ENCODE measurements at places on chromosomes 7 and 10.

DNA sequence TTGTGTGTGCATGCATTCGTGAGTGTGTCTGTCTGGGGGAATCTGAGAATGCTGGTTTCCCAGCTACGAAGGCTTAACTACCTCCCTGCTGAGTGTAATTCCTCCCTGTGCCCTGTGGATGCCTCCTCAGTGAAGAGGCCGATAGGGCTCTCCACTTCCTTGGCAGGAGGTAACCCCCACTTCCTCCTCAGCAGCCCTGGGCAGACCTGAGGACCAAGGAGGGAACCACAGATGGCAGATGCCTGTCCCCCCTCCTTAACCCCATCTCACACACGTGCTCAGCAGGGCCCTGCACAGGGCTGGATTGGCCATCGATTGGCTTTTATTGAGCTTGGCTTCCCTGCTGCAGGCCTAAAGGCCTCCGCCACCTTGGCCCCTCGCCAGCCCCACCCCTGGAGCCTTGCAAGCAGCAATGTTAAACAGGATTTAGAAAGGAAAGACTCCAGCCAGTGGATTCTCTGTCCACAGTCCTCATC lies 45.6 kb upstream of the LRRC4 start:
- DNase-seq, result no peak

GRCh38 chr7:11130601-11131000 lies 156.9 kb downstream of the PHF14 start:
- DNase-seq, result no peak

GRCh38 chr7:55733241-55734140 lies 129.1 kb downstream of the SEPTIN14 start:
- DNase-seq, result no peak

GRCh38 chr10:122494173-122494820 lies 32.9 kb downstream of the HTRA1 start:
- no peak for DNase-seq

GRCh38 chr10:122855745-122856144 lies 10.1 kb upstream of the CUZD1 start:
- no peak for DNase-seq

DNA sequence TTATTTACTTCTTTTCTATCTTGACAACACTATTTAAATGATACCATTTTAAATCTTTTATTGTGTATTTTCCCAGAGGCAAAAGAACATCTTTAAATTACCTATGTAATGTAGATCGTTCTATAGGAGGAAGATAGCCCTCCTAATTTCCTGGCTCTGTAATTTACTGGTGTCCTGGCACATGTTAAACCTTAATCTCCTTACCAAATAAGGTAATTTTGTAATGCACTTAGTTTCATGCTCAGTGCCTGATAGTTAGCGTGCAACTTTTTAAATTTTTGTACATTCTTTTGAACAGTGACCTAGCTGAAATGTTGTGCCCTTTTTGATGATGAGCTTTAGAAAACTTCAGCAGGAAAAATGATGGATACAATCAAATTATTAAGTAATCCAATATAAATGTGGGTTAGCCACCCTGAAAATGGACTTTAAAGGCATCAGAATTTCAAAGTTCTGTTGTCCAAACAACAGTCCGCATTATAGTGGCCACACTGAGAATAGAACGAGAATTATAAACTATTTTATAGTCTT lies 81.4 kb downstream of the ABCB5 start:
- no peak for DNase-seq

- no peak for DNase-seq
Observed at GRCh38 chr10:114478281-114478680, 74.0 kb upstream of the AFAP1L2 start.

DNA sequence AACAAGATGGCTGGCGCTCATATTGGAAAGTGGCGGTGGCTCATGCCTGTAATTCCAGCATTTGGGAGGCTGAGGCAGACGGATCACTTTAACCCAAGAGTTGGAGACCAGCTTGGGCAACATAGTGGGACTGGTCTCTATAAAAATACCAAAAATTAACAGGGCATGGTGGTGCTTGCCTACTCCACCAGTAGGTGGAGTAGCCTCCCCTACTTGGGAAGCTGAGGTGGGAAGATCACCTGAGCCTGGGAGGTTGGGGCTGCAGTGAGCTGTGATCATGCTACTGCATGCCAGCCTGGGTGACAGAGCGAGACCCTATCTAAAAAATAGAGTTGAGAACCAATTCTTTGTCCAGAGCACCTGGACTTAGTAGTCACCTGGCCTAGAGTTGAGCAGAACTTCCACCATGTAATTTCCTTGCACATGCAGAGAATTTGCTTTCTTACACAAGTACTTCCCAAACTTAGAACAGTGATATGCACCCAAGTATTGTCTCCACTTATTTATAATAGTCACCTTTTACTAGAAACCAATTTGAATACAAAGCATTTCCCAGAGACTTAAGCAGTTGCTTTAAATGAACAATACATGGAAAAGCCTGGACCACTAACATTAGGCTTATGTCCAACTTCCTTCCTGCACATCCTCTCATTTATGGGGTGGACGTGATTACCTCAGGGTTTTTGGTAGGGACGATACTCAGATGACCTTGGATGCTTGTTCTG lies 15.9 kb downstream of the LAMB4 start:
- DNase-seq, result peak; percentile 27

DNA sequence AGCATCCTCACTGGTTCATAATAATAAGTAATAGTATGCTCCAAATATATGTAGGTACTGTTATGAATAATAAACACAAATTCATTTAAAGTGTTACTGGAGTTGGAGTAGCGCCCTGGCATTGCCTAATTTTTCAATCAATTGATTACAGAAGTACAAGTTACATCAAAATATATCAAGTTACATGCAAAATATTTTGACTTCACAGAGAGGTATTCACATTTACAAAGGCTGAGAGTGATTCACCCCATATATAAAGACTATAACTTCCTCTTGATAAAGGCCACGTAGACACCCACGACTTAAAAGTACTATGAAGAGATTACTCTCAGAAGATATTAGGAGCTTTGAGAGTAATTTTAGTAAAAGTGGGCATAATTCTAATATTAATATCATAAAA lies 13.6 kb upstream of the COL17A1 start:
- DNase-seq, result no peak

DNA sequence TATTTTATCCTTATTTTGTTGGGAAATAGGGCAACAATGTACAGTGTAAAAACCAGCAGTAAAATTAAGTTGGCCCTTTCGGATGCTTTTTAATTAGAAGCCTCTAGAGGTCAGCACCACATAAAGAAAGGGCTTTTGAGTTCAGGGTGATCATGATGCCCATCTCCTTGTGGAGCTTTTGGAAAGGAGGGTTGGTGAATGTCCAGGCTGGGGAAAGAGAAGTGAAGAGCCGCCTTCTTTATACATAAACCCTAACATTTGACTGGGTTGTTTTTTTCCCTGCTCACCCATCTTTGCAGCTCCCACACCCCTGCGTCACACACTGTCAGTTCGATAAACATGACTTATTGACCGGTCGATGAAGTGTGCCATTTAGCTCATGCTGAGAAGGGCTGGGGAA lies 29.8 kb downstream of the MTURN start:
- DNase-seq, result peak; percentile 69

DNA sequence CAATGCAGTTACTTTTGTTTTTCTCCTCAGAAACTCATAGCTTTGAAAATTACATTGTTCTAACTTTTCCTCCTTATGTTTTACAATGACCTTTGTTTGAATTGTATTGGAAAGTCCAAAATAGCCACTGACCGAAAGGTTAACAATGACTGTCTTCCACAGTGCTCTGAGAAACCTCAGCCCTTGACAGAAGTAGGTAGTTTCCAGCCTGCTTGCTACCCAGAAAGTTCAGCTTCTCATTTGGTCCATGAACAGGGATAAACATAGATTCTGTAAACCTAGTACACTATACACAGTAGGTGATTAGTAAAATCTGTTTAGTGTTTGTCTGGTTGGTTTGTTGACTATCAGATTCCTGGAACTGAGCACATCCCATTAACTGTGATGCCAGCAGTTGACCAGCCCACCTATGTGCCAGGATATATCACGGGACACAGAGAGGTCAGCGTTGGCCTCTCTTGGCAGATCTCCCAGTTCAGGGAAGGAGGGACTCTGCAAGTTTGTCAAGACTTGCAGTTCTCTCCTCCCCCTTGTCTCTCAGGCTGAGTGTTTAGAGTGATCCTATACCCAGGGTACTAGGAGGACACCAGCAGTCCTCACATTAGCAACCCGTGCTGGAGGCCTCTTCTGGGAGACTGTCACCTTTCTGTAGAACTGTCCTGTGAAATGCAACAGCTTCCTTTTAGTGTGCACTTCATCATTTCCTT lies 297.6 kb downstream of the ARHGAP12 start:
- DNase-seq, result no peak

DNA sequence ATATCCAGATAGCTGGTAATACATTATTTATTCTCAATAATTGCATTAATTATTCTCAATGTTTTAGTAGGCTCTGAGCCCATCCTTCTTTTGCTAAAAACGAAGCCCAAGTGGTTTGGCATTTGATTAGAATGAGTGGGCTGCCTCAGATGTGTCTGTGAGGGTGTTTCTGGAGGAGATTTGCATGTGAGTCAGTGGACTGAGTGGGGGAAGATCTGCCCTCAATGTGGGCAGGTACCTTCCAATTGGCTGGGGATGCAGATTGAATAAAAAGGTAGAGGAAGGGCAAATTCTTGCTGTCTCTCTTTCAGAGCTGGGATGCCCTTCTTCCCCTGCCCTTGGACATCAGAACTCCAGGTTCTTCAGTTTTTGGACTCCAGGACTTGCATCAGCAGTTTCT lies 290.6 kb upstream of the SMIM30 start:
- no peak for DNase-seq

DNA sequence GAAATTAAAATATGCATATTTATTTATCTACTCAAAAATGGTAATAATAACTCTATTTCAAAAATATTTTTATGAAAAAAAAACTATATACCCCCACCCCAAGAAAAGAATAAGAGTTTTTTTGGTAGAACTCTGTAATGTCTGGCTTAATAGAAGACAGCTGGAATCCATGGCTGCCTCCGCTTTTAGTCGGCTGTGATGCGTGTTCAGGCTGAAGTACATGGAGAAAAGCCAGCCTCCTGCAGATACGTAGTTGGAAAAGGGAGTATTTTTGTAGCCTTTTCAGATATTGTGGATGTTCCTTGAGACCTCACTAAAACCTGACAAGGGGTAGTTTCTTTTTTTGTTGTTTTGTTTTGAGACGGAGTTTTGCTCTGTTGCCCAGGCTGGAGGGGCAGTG lies 10.0 kb downstream of the FOXK1 start:
- no peak for DNase-seq

- DNase-seq, result no peak
Observed at GRCh38 chr10:60444494-60445064, 54.9 kb upstream of the ANK3 start.

- no peak for DNase-seq
Observed at GRCh38 chr7:55515569-55516279, 56.6 kb downstream of the VOPP1 start.

DNA sequence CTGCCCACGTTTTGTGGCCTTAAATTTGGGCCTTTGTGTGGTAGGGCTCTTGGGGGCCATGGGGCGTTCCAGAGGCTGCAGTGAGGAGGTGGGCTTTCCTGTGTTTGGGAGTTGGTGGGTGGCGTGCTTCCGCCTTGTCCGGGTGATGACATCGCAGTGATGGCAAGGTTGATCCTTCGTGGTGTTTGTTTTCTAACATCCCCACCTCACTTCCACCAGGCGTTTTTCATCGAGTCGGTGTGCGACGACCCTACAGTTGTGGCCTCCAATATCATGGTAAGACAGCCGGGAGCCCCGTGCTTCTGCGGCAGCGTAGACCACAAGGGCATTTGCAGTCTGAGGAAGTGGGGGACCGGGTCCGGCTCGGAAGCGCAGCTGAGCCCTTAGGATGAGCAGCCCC lies 14.2 kb downstream of the PFKFB3 start:
- no peak for DNase-seq

- no peak for DNase-seq
Observed at GRCh38 chr10:126969310-126969709, 64.1 kb downstream of the DOCK1 start.

DNA sequence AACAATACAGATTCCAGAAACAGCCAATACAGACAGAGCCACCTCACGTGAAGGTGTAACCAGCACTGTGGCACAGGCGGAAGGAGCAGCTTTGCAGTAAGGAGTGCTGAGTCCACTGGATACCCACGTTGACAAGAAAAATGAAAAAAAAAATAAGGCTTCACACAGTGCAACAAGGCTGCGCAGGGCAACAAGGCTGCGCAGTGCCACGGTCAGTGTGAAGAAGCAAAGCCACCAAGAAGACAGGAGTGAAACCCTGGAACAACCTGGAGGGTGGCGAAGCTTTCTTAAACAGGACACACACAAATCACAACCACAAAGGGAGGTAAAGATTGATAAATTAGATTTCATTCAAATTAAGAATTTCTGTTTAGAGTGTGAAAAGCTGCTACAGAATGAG lies 204.0 kb downstream of the MAD1L1 start:
- DNase-seq, result no peak

DNA sequence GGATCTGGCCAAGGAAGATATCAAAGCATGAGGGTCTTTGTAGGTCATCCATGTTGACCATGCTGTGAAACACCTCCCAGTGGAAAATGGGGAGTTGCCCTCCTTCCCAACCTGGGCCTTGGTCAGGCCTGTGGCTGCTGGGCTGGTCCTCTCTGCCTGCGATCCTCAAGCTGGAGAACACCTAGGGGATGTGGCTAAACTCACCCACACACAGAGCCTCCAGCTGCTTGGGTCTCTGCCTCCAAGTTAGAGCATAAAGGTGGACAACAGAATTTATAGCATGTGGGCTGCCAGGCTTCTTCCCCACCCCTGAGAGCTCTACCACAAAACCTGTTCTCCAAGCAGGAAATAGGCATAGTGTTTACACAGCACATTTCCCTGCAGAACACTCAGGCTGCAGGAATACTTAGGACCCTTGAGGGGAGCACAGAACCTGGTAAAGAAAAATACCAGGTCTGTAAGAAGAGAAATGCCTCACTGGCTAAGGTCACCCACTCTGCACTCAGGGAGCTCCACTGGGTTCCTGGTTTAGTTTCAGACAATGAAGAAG lies at the start of gene SFTPA2:
SFTPA2 (minus strand) TSS at position 248 of the 550 bp plus-strand sequence. CDS start 924 bp downstream, outside the sequence.
- no peak for DNase-seq

DNA sequence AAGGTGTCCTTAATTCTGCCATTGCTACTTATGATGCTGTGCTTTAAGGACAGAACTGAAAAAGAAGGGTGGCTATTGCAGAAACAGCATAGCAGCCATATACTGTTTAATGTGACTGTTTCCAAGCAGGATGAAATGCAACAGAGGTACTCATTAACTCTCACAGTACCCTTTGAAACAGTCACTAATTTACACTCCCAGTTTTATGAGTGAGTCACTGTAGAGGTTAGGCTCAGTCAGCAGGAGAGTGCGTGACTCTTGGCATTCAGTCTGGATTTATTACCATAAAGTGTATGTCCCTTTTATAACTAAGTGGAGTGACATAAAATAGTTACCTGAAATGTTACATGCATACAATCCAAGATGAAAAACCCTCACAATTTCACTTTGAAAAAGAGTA lies 27.7 kb downstream of the ALDH18A1 start:
- DNase-seq, result no peak

GRCh38 chr7:37007268-37007667 lies 283.0 kb upstream of the AOAH start:
- no peak for DNase-seq

DNA sequence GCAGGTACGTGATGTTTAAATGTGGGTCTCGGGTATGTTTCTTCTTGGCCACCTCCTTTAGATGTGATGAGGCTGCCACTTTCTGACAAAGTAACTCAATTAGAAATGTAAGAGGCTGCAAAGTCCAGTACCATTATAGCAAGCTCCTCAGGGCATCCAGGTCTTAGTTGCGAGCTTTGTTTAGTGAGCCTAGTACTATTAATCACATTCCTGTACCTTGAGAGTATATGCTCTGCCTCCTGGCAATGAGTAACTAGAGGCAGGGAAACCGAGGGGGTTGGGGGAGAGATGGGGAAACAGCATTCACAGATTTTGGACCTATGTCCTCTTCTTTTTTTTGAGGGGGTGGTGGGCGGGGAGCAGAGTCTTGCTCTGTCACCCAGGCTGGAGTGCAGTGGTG lies 131.8 kb downstream of the GFRA1 start:
- no peak for DNase-seq

Measured in urothelium cell line (cell line).